ENCODE measurements at places on chromosomes 7 and 10. TPM values are rescaled to one million over a fixed set of nuclear protein-coding genes. Genes with fewer than 3 reads are reported as not detected.

GIMAP2 gene
- total RNA-seq: not detected

LRRC17 gene
- not detected for total RNA-seq

NFE2L3 gene
- 6.6 TPM for total RNA-seq

SCART1 gene
- total RNA-seq: 0.31 TPM

ATP5MK gene
- 435 TPM for total RNA-seq

NRP1 gene
- 93.9 TPM for total RNA-seq

SYT15B gene
- total RNA-seq: 5.2 TPM

HYAL4 gene
- not detected for total RNA-seq

SSC4D gene
- 1.5 TPM for total RNA-seq

FAM25A gene
- not detected for total RNA-seq

SLC18A3 gene
- not detected for total RNA-seq

FAM24B gene
- total RNA-seq: 16.5 TPM

PDE1C gene
- 3.3 TPM for total RNA-seq

ANKRD61 gene
- total RNA-seq: 0.22 TPM

EMX2 gene
- not detected for total RNA-seq

SEMA3E gene
- 1.8 TPM for total RNA-seq

OPN4 gene
- not detected for total RNA-seq

UFSP1 gene
- 3.1 TPM for total RNA-seq

TACR2 gene
- not detected for total RNA-seq

CARD11 gene
- 1.3 TPM for total RNA-seq

FAM180A gene
- total RNA-seq: not detected

FASTK gene
- 77.9 TPM for total RNA-seq

AKR1C8 gene
- total RNA-seq: not detected

PAXIP1 gene
- 15.4 TPM for total RNA-seq

SPDYE2B gene
- not detected for total RNA-seq

NKX2-3 gene
- total RNA-seq: not detected

OPN1SW gene
- not detected for total RNA-seq

LEP gene
- not detected for total RNA-seq

FAM13C gene
- not detected for total RNA-seq

TMEM213 gene
- total RNA-seq: not detected
